ENCODE measurements at places on chromosomes 5 and 9.

GRCh38 chr5:10250806-10251276 lies 761 bp downstream of the CCT5 start:
- no peak for DNase-seq

GRCh38 chr9:10396615-10397014 lies 216.2 kb downstream of the PTPRD start:
- no peak for DNase-seq

GRCh38 chr9:129012893-129013448 lies 15.2 kb downstream of the SH3GLB2 start:
- DNase-seq, result no peak

GRCh38 chr5:122091936-122092600 lies 14.0 kb upstream of the LOX start:
- DNase-seq, result no peak

GRCh38 chr5:135372654-135373381 lies 26.2 kb downstream of the MACROH2A1 start:
- no peak for DNase-seq

GRCh38 chr5:14270209-14270702 lies 127.1 kb downstream of the TRIO start:
- peak; percentile 58 for DNase-seq

- peak; percentile 81 for DNase-seq
Observed at GRCh38 chr9:121285835-121286687, 18.1 kb downstream of the GSN start.

GRCh38 chr5:150401076-150401375 lies 11.7 kb downstream of the CD74 start:
- peak; percentile 2 for DNase-seq

- DNase-seq, result no peak
Observed at GRCh38 chr5:158017469-158017868, 158.5 kb upstream of the CLINT1 start.

DNA sequence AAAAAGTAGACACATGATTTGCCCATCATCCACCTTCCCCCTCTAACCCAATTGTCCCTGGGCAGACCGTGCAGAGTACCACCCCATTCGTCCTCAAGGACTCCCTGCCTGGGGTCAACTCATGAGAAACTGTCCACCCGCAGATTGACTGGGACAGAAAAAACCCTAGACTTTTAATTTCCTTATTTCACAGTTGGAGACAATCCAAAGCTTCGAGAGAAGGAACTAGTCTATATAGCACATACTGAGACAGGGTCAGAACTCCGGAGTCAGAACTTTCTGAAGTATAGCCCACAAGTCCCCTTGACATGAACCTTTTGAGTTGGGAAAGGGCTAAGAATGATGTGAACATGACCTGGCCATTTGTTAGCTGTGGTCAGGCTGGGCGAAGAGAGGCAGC lies 7.5 kb upstream of the GPX3 start:
- no peak for DNase-seq

- no peak for DNase-seq
Observed at GRCh38 chr9:36064448-36065037, 27.8 kb downstream of the RECK start.

DNA sequence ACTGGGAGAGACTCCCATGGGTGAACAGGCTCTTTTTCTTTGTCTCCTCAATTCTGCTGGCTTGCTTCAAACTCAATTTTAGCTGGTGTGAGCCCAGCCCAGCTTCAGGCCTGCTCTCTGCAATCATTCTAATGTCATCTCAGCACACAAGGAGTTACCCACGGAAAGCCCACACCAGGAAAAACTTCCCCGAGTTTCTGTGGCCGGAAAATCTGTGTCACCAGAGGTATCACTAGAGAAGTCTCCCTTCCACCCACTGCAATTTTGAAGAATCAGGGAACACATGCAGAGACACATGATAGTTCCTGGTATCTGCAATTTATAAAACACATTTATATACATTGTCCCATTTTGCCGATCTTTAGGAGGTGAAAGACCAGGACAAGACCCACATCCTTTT lies 13.5 kb upstream of the NDFIP1 start:
- DNase-seq, result no peak

DNA sequence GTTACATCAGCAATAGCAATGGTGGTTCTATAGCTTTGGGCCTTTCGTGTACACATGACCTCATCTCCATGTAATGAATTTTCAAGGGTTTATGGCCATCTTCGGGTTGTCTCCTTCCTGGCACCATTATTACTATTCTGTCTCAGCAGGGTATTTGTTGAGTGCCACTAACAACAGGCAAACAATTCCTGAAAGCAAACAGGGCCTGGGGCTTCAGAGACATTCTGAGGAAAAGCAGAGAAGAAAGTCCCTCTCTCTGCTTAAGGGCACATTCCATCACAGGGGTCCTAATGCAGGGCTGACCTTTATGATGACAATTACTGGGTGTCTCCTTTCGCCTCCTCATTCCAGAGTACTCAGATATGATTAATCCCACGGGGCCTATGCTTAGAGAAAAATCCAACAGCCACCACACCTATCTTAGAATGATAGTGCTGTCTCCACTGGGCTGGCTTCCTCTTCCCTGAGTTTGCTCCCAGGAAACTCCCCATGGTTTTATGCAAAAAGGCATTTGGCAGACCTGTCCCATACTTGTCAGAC lies 540.2 kb upstream of the ZNF462 start:
- no peak for DNase-seq

DNA sequence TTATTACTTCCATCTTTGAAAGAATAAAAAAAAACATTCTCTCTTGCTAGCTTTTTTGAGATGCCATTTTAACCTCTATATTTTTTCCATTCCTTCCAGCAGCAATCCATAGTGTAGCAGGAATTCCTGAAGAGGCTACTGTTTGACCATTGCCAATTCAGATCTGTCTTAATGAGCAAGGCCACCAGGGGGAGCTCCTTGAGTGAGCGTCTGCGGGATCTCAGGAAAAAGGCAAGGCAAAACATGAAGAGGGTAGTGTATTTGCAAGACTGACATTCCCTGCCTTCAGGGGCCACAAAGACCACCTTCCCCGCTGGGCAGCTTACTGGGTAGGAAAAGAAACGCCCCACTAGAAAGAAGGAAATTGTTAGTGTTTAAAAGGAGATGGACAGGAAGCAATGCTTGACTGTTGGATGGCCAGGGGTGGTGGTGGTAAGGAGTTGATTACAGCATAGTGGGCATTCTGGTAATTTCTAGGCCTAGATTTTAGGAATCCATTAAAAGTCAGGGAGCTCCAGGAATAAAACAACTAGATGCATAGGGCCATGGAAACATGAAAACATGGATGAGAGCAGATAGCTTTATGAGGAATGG lies 206.6 kb upstream of the HAPLN1 start:
- DNase-seq, result peak; percentile 47

GRCh38 chr9:131630205-131630831 lies 85.0 kb downstream of the PRRT1B start:
- DNase-seq, result no peak

DNA sequence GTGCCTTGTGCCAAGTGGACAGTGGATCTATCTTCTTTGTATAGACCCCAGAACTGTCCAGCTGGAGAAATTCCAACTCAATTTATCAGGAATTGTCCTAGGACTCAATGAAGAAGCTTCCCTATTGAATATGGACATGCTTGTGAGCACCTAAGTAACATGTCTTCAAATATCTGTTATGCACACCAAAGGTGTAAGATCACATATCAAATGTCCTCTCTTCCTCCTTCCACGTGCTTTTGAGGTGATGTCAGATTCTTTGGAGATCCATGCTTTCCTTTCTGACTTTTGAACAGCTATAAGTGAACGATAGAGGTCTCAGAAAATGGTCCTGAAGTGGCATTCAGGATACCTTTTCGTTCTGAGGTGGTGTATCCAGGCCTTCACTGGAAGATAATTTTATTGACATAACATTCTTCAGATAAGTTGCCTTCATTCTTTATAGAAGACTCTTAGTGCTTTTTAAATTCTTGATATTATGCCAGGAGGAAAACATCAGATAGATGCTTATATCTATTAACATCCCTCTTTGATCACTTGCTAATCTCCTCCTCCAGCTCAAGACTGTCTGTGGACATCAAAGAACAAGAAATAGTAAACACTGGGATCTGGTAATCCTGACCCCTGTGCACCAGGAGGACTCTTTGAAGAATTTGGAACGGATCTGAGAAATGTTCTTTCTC lies 246.4 kb downstream of the SMARCA2 start:
- no peak for DNase-seq

DNA sequence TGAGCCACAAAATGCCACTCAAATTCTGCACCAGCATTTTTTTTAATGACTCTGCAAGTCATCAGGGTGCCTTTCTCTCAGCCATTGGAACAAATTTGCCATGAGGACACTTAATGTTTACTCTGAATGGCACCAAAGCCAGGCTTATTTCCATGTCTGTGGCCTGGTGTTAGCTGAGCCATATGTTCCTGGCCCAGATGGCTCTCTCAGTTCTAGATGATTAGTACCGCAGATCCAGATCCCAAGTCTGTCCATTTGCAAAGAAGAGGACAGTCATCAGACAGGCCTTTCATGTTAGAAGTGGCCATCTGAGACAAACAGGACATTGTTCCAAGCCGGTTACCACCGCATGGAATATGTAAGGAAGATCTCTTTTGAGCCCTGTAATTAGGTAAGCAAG lies 70.3 kb downstream of the INSYN2B start:
- no peak for DNase-seq

DNA sequence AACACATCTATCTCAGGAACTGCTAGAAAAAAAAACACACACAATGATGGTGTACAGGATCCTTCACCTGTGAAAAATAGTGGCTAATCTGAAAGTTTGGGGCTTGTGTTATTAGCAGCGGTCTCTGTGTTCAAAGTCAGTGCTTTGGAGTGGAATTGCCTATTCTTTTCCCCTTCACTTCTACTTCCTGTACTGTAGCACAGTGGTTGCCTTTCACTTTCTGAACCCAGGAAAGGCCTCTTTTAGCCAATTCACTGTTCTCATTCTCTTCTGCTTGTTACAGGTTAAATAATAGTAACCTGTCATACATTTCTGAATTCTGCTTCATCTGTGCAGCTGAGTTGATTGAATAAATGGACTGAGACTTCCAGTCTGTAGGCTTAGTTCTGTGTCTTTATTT lies 161.3 kb upstream of the RGS7BP start:
- no peak for DNase-seq

- DNase-seq, result no peak
Observed at GRCh38 chr5:89253666-89254352, 370.8 kb upstream of the MEF2C start.

DNA sequence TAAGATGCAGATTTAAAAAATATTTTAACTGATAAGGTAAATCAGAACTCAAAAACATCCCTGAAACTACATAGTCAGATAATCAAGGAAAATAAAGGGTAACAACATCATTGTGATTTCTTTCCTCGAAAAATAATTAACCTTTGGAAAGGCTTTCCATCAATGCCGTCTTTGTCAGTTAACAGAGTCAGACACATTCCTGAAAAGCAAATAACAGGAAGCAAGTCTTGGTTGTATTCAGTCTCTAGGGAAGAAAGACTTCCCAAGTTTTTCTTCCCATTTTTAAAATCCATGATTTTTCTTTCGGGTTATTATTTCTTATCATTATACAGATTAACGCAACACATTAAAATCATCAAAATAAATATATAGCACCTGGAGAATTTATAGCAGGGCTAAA lies 256.4 kb upstream of the CDH6 start:
- no peak for DNase-seq

- no peak for DNase-seq
Observed at GRCh38 chr9:28542928-28543327, 969.6 kb upstream of the C9orf72 start.

- no peak for DNase-seq
Observed at GRCh38 chr5:133957591-133957990, 10.8 kb downstream of the C5orf15 start.

Measured in left ventricle myocardium superior (tissue), 1 donor.